ENCODE measurements at places on chromosomes 1 and 21.

DNA sequence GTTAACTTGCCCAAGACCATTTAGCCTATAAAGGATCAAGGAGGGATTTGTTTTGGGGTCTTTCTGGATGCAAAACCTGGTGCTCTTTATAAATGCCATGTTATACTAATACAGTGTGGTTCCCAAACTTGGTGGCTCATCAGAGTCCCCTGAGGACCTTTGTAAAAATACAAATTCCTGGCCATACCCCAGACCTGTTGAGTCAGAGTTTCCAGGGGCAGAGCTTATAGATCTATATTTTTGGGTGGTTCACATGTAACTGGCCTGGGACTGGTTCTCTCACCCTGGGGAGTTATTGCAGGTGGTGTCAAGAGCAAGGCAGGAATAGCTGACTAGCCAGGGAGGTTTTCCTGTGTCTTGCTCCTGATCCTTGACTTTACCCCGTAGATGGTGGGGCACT, 136.9 kb upstream of the HNRNPU start:
- no peak for DNase-seq

DNA sequence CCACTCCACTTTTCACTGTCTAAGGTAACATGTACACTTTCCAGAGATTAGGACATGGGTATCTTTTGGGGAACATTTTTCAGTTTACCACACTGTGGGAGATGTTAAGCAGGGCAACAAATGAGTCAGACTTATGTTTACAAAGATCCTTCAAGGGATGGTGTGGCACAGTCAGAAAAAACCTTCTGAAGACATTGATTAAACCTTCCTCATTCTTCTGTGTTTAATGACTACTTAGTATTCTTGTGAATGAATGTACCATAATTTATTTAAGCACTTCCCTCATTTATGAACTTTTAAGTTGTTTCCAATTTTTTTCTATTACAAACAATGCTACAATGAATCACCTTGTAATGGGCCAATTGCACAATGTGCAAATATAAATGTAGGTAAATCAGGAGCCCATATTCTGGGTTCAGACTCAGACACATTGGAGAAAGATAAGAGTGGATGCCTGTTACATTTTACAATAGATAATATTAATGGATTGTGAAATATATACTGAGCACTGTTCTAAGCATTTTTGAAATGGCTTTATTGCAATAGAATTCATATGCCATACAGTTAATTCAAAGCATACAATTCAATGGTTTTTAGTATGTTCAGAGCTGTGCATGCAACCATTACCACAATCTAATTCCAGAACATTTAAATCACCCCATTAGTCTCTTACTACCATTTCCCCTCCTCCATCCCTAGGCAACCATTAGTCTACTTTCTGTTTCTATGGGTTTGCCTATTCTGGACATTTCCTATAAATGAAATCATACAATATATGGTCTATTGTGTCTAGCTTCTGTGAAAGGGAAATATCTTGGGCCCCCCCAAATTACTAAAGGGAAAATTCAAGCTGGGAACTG, 1.9 kb upstream of the SFT2D2 start:
- DNase-seq = no peak

DNA sequence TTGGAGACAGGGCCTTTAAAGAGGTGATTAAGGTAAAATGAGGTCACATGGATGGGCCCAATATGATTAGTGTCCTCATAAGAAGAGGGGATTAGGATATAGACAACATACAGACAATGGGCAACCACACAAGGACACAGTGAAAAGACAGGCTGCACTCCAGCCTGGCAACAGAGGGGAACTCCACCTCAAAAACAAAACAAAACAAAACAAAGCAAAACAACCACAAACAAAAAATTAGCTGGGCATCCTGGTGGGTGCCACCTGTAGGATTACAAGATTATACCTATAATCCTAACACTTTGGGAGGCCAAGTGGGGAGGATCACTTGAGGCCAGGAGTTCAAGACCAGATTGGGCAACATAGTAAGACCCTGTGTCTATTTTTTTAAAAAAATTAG, 4.8 kb upstream of the MDM4 start:
- DNase-seq = no peak

- DNase-seq = no peak
Measured at GRCh38 chr1:227622739-227623475, 59.6 kb downstream of the ZNF678 start.

DNA sequence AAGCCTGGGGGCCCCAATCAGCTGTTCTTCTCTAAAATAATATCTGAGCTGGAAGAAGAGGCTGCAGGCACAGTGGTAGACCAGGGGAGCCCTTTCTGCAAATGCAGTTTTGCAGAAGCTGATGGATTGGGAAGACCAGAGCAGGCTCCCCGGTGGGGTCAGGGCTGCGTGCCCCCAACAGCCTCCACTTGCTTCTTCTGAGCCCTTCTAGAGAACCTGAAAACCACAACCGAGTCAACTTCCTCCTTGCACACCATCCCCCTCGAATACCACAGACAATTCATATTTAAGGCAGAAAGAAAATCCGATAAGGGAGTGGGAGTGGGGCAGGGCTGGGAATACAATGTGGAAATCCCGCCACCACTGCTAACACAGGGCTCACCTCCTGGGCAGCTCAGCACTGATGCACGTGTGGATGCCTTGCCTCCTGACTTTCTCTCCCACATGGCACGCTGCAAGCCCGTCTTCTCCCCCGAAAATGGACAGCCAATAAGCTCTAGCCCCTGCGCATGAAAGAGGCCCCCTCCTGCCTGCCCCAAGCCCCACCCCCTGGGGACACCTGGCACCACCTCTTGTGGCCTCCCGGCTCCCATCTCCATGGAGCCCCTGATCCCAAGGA, 25.4 kb upstream of the ALDH4A1 start:
- no peak for DNase-seq

GRCh38 chr1:89999208-89999607, 4.3 kb downstream of the ZNF326 start:
- DNase-seq = no peak

DNA sequence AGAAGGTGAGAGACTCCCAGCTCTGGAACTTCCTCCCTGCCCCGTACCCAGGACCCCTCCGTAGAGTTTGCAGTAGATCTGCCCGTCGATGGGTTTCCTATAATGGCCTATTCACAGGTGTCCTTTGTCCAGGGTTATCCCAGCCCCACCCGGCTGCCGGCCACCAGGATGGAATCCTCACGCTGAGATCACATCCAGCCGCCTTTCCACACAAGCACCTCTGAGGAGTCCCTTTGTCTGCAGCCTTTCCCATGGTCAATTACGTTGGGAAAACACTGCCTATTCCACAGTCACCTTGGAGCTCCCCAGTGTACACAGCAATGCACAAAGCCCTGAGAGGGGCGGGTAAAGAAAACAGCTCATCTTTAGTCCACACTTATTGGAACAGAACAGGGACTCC, 190.0 kb upstream of the EDN2 start:
- DNase-seq = no peak

GRCh38 chr1:161946071-161946987, 77.3 kb downstream of the OLFML2B start:
- no peak for DNase-seq

- DNase-seq = no peak
Measured at GRCh38 chr1:223716302-223716862, 4.0 kb downstream of the CAPN2 start.
